ENCODE measurements at places on chromosomes 7 and 10.
A peak's percentile ranks its signal among the peaks of the same experiment; 100 is the strongest.

- DNase-seq = no peak
Measured at GRCh38 chr7:117784315-117784714, 88.9 kb downstream of the CTTNBP2 start.

- no peak for DNase-seq
Measured at GRCh38 chr10:84957427-84957826, 629.0 kb downstream of the CCSER2 start.

DNA sequence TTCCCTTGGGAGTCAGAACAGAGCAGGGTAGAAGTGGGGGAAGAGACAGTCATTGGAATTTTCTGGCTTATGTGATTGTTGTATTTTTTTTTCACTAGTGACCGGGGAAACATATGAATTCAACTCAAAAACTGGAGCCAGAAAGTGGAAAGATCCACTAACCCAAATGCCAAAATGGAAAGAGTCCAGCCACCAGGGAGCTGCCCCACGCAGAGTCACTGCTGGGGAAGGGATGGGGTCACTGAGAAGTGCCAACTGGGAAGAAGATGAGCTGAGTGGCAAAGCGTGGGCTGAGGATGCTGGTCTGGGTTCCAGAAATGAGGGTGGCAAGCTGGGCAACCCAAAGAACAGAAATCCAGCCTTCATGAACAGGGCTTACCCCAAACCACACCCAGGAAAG, 69.2 kb downstream of the CDHR3 start:
- DNase-seq = no peak

DNA sequence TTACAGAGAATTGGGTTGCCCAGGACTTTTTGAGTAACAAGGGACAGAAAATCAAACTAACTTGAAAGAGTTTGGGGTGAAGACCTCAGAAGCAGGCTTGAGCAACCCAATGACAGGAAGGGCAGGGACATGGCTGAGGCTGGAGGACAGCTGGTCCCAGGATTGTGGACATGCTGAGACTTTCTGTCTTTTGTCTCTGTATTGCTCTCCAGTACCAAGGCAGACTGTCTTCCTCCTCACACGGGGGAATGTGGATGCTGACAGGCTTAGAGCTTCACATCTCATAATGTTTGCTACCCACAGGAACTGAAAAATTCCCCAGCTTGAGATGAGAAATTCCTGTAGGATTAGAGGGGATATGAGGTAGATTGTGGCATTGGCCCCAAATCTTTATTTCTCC, 229.6 kb downstream of the PHF14 start:
- DNase-seq = no peak

GRCh38 chr10:27099916-27100812, at the start of gene ANKRD26:
ANKRD26 (minus strand) TSS chr10:27100494; CDS start chr10:27100326, 168 bp downstream.
- DNase-seq = peak; percentile 93

DNA sequence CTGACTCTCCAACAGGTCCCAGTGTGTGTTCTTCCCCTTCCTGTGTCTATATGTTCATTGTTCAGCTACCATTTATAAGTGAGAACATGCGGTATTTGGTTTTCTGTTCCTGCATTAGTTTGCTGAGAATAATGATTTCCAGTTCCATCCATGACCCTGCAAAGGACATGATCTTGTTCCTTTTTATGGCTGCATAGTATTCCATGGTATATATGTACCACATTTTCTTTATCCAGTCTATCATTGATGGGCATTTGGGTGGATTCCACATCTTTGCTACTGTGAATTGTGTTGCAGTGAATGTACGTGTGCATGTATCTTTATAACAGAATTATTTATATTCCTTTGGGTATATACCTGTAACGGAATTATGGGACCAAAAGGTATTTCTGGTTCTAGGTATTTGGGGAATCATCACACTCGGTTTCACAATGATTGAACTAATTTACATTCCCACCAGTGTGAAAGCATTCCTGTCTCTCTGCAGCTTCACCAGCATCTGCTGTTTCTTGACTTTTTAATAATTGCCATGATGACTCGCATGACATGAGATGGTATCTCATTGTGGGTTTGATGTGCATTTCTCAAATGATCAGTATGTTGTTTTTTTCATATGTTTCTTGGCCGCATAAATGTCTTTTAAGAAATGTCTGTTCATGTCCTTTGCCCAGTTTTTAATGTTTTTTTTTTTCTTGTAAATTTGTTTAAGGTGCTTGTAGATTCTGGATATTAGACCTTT, 60.2 kb downstream of the LSMEM1 start:
- no peak for DNase-seq

DNA sequence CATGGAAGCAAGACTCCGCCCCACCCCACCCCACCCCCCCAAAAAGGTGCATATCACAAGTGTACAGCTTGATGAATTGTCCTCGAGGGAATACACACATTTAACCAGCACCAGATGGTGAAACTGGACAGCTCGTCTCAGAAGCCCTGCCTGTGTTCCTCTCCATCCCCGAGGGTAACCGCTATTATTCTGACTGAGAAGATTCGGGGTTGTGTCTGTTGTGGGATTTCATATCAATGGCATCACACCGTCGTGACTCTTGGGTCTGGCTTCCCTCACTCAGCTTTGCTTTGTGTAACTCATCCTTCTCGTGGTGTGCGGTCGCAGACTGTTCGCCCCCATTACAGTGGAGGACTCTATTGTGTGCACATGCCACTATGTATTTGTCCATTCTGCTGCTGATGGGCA, 18.9 kb downstream of the PODXL start:
- DNase-seq = no peak

DNA sequence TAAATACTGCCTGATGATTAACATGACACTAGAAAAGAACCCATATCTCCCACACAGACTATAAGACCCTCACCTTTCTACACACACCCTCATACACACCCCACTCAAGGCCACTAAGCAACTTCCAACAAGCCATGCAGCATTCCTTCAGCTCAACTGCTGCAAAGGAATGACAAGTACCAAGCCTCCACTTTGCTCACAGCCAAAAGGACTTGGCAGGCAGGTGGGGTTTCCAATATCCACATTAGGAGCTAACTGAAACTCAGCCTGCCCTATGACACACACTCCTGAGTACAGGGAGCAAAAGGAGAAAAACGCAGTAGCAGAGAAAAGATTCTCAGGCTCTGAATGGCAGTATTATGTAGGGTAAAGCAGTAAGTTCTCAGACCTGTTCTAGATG, 13.4 kb downstream of the USP54 start:
- DNase-seq = no peak

GRCh38 chr10:68332259-68333057, at the start of gene PBLD:
PBLD (minus strand) TSS chr10:68332928; CDS start chr10:68306844, 26,084 bp downstream.
- no peak for DNase-seq

- no peak for DNase-seq
Measured at GRCh38 chr7:135257790-135258189, 24.2 kb downstream of the STRA8 start.

GRCh38 chr10:1126461-1126860, 70.3 kb downstream of the WDR37 start:
- no peak for DNase-seq

GRCh38 chr7:5685205-5685604, 96.3 kb downstream of the RNF216 start:
- no peak for DNase-seq

DNA sequence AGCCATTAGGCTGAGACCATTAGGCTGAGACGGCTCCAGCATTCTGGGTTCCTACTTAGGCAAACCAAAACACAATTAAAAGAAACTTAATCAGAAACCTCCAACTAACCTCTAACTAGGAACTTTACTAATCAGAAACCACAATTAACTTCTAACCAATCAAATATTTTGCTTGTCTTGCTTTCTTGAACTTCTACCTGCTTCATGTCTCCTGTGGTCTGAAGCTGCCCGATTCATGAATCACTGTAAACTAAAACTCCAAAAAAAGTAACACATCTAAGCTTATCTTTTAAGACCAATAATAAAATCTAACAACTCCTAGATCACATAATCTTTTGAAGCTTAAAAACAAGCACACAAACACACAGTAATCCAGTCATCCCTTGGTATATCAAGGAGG, 76.1 kb downstream of the PDSS1 start:
- no peak for DNase-seq

GRCh38 chr7:50147951-50148808, 55.1 kb upstream of the ZPBP start:
- no peak for DNase-seq

GRCh38 chr10:121828045-121828444, 99.8 kb downstream of the ATE1 start:
- no peak for DNase-seq

DNA sequence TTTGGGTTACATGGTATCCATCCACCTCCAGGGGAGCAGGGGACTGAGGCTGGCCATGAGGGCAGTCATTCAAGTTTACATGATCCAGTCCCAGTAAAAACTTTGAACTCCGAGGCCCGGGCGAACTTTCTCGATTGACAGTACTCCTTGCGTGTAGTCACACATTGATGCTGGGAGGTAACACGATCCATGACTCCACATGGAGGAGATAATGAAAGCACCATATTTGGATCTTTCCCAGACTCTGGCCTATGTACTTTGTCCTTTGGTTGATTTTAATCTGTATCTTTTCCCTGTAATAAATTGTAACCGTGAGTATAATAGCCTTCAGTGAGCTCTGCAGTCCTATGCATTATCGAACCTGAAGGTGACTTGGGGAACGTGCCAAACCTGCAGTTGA, 401.6 kb downstream of the KCNMA1 start:
- DNase-seq = no peak

- DNase-seq = no peak
Measured at GRCh38 chr7:17963281-17963680, 23.0 kb upstream of the SNX13 start.

- no peak for DNase-seq
Measured at GRCh38 chr10:119336599-119336998, 129.2 kb downstream of the GRK5 start.

GRCh38 chr7:47153058-47153457, 428.9 kb downstream of the TNS3 start:
- DNase-seq = peak; percentile 93

DNA sequence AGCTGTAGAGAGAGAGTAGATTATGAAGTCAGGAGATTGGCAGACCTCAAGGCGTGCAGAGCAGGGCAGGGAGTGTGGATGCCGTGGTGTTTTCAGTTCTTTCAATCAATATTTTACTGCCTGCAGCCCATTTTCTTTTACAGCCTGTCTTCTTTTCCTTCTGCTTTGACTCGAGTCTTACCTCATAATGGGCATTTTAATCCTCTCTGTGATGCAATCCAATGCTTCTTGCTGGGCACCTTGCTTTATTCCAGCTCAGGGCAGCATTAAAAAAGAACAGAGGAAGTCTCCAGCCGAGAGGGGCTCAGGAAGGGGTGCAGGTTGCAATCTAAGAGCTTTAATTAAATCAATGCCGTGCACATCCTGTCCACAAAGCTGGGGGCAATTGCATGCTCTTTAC, 839.0 kb downstream of the LRMDA start:
- DNase-seq = no peak

DNA sequence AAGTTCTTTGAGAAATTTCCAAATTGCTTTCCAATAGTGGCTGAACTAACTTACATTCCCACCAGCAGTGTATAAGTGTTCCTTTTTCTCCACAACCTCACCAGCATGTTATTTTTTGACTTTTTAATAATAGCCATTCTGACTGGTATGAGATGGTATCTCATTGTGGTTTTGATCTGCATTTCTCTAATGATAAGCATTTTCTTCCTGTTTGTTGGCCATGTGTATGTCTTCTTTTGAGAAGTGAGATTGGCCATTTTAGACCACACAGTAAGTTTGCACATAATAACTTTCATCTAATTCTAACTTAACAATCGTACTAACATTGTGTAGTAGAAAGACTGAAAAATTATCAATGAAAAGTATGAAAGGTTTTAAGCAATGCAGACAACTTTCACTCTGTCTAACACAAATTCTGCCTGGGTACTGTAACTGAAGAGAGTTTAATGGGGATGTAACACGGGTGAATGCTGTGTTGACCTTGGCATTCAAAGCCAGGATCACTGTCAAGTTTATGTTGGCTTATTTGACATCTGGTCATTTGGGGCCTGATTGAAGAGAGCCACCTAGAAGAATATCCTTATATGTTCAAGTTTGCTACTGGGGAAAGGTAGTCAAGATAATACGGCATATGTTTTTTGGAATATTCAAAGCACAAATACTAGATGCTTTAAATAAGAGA, 50.4 kb downstream of the FAM171A1 start:
- DNase-seq = no peak

- no peak for DNase-seq
Measured at GRCh38 chr10:87925570-87925969, 62.1 kb downstream of the PTEN start.

DNA sequence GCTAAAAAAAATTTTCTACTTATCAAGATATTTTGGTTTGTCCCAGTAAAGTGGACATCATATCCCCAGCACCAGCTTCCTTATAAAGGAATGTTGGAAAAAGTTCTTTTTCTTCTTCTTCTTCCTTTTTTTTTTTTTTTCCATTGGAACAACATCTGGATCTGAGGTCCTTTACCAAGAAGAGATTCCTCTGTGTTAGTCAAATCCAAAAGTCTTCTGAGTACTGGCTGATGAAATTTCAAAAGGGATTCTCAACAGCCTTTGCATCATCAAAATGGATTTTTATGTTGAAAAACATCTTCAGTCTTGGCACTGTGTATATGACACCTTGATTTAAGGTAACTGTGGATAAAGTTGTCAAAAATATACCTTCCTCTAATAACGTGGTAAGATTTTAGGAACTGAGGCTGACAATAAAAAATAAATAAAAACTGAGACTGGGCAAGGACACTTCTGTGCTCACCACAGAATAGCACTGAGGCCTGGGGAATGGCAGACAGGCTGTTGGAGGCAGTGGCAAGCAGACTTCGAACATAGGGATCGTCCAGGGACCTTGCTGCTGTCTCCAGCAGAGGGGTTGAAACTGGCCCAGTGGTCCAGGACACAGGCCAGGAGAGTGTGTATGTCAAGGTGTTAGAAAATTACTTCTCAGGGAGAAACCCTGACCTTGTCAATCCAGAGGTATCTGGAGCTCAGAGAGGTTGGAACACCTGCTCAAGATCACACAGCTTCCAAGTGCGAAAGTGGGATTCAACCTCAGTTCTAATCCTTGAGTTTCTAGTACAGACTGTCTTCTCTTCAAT, 130.4 kb downstream of the PTPN20 start:
- no peak for DNase-seq

GRCh38 chr7:66905278-66905677, 15.7 kb upstream of the TMEM248 start:
- DNase-seq = no peak

DNA sequence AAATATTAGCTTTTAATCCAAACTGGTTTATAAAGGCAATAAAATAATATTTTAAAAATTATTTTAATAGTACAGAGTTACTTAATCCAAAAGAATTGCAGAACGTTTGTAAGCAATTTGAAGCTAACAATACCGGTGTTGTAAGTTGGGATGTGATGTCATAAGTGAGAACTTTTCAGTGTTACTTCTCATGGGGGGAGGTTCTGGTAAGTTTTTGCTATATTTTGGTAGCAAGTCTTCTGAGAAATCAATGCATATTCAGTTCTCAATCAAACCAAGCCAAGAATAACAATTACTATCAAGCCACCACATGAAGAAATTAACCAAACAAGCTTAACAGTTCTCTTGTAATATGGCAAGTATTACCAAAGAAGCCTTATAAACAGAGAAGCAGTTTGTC, 147.1 kb upstream of the ASAH2 start:
- no peak for DNase-seq

GRCh38 chr10:104622598-104623209, 18.4 kb upstream of the SORCS3 start:
- no peak for DNase-seq
